HFFc6 (cell line): ENCODE measurements at places on chromosomes 5 and 9.

DNA sequence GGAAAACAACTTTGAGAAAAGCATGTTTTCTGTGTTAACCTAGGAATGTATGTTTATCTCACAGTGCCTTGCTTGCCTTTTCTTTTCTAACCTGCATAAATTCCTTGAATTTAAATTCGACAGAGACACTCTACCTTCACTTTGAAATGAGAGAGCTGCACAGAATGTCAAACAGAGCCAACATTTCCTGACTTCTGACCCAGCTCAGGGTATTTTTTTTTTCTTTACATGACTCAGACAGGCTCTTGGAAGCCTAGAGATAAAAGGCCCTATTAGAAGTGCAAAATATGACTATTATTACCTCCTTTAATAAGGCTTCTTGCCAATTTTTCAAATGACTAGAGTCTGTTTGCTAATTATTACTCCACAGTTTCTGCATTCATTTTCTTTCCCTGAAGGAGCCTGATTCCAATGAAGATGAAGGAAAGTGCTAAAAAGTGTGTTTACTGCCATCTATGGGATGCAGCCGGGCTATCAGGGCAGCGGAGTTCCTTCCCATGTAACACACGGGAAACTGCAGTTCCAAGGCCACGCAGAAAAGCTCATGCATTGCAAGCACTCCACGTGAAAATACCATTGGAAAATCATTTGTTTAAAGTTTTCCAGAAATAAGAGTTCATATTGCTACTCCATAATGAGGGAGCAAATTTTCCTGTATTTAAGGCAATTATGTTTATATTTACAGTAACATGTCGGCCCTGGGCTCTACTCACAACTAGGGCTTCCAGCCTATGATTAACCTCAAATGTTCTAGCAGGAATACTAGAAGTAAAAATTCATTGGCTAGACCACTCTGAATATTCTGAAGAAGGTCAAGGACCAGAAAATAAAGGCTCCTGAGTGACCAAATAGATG lies 485.6 kb downstream of the ZSWIM6 start:
- DNase-seq: peak; percentile 57

- DNase-seq: no peak
These were observed 761 bp downstream of the REEP2 start for GRCh38 chr5:138439477-138440158.

- DNase-seq: no peak
These were observed 108.2 kb downstream of the MPDZ start for GRCh38 chr9:13171261-13171660.

DNA sequence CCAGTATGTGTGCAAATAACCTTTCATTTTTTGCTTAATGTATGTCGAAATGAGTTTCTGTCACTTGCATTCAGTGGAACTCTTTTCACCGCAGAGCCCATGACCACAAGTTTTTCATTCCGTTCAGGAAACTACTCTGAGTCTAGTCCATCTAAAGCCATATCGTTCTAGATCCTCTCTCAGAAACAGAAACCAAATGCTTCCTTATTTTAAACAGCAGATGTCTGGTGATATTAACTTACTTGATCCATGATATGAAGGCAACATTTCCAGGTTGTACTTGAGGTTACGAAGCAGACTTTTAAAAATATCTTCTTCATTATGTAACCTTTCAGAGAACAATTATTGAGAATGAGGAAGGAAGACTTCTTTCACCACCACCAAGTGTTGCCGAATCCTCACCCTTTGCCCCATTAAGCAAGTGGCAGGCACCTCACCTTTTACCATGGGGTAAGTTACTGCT lies 72.4 kb upstream of the GNAQ start:
- no peak for DNase-seq

DNA sequence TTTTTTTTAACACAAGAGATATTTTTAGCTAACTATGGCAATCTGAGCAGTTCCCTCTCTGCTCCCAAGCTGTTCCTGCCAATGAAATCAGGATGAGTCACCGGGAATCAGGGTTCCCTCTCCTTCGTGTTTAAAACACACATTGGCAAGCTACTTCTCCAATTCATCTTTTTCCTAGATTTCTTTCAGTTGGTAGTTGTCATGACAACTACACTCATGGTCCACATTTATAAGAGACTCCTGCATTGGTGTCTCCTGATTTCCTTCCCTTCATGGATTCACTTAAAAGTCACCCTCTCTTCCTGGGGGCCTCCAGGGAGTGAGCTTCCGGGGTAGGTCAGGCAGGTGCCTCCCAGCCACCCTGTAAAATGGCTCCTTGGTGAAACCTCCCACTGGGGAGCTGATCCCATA lies 72.3 kb upstream of the NIPAL4 start:
- peak; percentile 95 for DNase-seq

- DNase-seq: no peak
These were observed 518.9 kb downstream of the PRDM9 start for GRCh38 chr5:24026288-24026687.

GRCh38 chr9:86767373-86767772 lies 179.9 kb downstream of the GAS1 start:
- DNase-seq: no peak

- DNase-seq: no peak
These were observed 91.1 kb upstream of the CER1 start for GRCh38 chr9:14813336-14814248.

DNA sequence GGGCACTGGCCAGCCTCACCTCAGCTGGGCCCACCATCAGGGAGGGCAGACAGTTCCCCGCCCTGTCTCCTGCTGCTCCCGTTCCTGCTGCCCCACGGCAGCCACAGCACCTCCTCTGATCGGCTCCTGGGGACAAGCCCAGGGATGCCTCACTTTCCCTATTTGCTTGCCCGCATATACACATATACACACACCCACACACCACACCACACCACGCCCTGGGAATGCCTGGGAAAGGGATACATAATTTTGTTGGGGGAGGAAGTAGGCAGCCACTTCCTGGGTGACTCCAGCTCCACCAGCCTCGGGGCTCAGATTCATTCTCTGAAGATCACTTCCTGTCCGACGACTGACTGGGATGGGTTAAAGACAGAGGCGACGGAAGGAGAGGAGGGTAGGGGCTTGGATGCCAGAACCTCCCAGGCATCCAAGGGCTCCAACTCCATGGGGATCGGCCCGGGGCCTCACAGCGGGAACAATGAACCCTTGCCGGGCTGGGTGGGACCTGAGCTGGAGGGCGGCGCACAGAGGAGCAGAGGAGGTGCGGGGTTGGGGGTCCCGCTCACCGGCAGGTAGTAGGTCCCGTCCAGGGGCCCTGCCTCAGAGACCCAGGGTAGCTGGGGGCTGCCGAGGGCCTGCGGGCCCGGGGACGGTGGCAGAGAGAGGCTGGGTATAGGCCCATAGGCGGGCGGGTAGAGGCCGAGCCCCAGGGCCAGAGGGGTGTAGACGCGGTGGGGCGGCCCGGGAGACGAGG lies 2.0 kb upstream of the MZB1 start:
- peak; percentile 58 for DNase-seq

- peak; percentile 81 for DNase-seq
These were observed at the start of gene MYORG for GRCh38 chr9:34376596-34377403. TSS of gene MYORG (minus strand) at chr9:34376898. CDS start at chr9:34372943, 3,955 bp downstream.

GRCh38 chr5:32058101-32058500 lies 116.0 kb downstream of the GOLPH3 start:
- DNase-seq: no peak

GRCh38 chr5:82862261-82862660 lies 214.9 kb downstream of the TMEM167A start:
- no peak for DNase-seq

DNA sequence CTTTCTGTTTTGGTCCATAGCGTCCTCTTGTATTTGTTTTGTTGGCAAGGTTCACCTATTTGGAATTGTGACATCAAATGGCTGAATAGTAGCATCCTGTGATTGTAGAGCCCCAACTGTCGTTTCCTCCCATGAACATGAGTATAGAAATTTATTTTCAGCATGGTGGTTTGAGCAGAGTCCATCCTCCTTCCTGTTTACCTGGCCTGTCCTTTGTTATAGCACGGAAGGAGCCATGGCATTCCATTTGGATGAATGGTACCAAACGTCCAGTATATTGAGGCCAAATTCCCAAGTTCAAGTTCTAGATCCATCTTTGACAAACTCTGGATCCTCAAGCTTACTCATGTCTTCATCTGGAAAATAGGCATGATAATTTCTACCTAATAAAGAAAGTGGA lies 16.8 kb downstream of the RASGRF2 start:
- no peak for DNase-seq

GRCh38 chr5:139113892-139114291 lies 84.3 kb downstream of the SIL1 start:
- DNase-seq: no peak

GRCh38 chr5:110872963-110873362 lies 134.2 kb downstream of the SLC25A46 start:
- DNase-seq: no peak

- DNase-seq: no peak
These were observed 76.4 kb upstream of the DPYSL3 start for GRCh38 chr5:147586221-147586620.

- DNase-seq: no peak
These were observed 129.1 kb upstream of the MEF2C start for GRCh38 chr5:89011778-89012711.

- DNase-seq: no peak
These were observed 238.4 kb downstream of the NR2F1-AS1 start for GRCh38 chr5:93342563-93343061.

DNA sequence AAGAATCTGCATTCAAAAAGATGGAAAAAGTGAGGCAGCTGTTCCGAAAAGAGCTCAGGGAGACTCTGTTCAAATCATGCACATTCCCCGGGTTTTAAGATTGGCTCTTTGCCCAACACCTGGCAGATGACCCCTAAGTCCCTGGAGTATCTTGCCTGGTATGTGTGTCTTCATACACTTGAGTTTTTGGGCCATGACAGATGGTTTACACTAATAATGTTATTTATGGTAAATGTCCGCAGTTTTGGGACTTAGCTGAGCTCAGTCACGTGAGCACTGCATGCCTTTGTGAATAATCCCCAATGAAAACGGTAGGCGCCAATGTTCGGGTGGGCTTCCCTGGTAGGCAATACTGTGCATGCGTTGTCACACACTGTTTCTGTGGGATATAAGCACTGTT lies 316.1 kb downstream of the PRDM9 start:
- no peak for DNase-seq

GRCh38 chr9:21316860-21317259 lies 11.7 kb upstream of the IFNA5 start:
- DNase-seq: no peak

- no peak for DNase-seq
These were observed 71.2 kb downstream of the ANKRD55 start for GRCh38 chr5:56161927-56162326.

- no peak for DNase-seq
These were observed 83.9 kb upstream of the CYLC2 start for GRCh38 chr9:102911185-102911584.

GRCh38 chr9:20848490-20848889 lies 164.4 kb downstream of the FOCAD start:
- peak; percentile 29 for DNase-seq

DNA sequence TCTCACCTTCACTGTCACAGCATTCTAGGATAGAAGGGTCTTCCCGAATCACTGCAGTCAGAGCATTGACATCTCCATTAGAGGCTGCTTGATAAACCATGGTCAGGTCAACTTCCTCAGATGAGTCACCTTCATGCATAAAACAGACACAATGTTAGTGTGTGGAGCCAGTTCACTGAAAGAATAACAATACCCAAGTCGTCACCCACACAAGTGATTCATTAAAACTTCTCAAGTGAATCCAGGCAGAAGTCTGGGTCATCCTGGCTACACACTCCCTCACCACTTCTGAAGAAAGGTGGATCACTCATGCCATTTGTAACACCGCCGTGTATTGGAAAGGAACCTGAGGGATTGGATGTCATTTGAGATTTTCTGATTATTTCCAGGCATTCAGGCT lies 49.6 kb downstream of the ANKRD55 start:
- peak; percentile 95 for DNase-seq

GRCh38 chr9:123355761-123356431 lies at the start of gene CRB2:
TSS of gene CRB2 (plus strand) at chr9:123356197. CDS start at chr9:123356261, 64 bp downstream.
- DNase-seq: no peak

- peak; percentile 80 for DNase-seq
These were observed 7.6 kb downstream of the ENC1 start for GRCh38 chr5:74632947-74633356.

- DNase-seq: no peak
These were observed 11.3 kb downstream of the ANKDD1B start for GRCh38 chr5:75622564-75622963.

DNA sequence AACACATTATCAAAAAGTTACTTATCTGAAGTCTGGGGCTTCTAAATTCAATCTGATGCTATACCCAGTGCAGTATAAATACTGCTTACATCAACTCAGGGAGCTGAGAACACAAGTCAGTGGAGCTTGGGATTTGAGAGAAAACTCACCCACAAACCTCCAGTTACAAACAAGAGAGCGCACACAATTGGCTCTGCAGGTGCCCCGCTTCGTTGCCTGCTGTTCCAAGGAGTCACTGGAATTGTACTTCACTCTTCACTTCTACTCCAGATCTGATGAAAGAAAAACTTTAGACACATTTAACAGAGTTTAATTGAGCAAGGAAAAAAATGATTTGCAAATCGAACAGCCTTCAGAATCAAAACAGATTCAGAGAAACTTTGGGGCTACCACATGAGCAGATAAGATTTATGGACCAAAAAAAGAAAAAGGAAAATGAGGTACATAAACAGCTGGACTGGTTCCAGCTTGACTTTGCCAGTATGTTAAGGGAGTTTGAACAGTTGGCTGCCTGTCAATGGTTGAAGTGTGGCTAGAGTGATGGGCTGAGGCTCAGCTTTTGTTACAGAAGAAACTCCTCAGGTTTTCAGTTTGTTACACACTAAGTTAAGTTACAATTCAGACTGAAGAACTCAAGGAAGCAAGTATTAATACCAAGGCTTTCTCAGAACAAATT lies 156.6 kb downstream of the AOPEP start:
- DNase-seq: no peak

DNA sequence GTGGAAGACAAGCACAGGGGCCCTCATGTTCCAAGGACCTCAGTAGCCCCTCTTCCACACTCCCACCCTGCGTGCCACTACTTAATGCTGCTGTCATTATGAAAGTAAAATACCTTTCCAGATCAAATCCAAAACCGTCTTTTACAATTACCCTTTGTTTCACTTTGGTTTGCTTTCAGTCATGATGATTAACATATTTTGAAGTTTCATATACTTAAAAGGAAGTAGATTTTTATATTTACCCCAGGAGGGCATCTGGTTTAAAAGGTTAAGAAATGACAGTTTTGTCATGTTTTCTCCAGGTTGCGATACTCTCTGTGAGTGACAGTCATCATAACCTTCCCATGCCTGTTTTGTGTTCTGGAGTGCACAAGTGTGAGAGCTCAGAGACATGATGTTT lies 13.5 kb upstream of the MAP1B start:
- no peak for DNase-seq

- no peak for DNase-seq
These were observed 21.2 kb upstream of the PCSK5 start for GRCh38 chr9:75869236-75869635.
